Activated CD4-positive, alpha-beta T cell treated with anti-CD3 and anti-CD28 coated beads, Interleukin-10, Interleukin-2, amounts not matched to agents 100 ng/mL and 50 ng/mL, durations not matched to agents 16 hours and 8 hours (primary cell): ENCODE measurements at places on chromosomes 3 and 15.

- no peak for DNase-seq
Observed at GRCh38 chr3:32282578-32283154, 44.2 kb downstream of the CMTM8 start.

DNA sequence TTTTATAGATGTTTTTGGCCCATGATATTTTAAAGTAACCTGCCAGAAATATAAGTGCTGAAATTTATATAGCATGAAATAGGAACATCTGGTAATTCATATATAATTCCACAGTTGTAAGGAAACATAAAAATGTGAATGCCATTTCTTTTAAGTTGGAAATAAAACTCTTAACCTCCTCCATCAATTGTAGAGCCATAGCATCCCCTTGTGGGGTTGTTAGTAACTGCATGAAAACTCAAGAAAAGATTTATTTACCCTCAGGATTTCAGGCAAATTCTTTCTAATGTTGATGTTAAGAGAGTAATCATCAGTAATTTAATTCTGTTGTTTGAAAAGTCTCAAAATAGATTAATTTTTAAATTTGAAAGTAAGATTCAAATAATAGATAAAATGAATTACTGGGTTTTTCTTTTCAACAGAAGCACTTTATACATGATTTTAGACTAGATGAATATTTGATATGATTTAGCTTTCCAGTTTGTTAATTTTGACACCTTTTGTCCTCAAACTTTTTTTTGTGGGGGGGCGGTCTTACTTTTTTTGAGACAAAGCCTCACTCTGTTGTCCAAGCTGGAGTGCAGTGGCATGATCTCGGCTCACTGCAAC lies 74.7 kb downstream of the RASA2 start:
- DNase-seq: peak; percentile 66

- no peak for DNase-seq
Observed at GRCh38 chr3:146431240-146431639, 38.1 kb downstream of the PLSCR2 start.

DNA sequence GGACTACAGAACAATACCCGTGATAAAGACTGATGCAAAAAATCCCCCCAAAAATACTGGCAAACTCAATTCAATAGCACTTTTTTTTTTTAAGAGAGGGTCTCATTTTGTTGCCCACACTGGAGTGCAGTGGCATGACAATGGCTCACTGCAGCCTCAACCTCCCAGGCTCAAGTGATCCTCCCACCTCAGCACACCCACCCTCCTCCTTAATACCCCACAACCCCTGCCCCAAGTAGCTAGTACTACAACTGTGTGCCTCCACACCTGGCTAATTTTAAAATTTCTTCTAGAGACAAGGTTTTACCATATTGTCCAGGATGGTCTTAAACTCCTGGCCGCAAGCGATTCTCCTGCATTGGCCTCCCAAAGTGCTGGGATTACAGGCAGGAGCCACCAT lies 11.4 kb downstream of the TOP2B start:
- no peak for DNase-seq

- DNase-seq: peak; percentile 8
Observed at GRCh38 chr15:67521783-67522568, 1.0 kb downstream of the C15orf61 start.

DNA sequence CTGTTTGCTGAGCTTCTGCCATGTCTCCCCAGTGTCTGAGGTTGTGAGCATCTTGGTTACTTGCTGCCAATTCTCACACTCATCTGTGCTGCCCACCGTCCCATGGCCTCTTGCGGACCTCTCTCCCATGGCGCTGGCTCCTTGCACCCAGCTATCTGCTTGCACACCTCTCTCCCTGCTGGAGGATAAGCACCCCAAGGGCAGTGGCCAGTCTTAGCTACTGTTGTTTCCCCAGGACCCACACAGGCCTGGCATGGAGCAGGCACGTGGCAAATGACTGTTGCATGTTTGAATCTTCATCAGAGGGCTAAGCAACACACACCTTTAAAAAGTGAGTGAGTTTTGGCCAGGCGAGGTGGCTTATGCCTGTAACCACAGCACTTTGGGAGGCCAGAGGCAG lies 14.7 kb downstream of the LIPC start:
- DNase-seq: no peak

DNA sequence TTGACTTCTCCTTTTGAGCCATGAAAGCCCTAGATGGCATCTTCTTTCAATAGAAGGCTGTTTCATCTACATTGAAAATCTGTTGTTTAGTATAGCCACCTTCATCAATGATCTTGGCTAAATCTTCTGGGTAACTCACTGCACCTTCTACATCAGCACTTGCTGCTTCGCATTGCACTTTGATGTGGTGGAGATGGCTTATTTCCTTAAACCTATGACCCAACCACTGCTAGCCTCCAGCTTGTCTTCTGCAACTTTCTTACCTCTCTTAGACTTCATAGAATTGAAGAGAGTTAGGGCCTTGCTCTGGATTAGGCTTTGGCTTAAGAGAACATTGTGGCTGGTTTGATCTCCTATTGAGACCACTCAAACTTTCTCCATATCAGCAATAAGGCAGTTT lies 189.8 kb downstream of the PLCL2 start:
- DNase-seq: no peak

DNA sequence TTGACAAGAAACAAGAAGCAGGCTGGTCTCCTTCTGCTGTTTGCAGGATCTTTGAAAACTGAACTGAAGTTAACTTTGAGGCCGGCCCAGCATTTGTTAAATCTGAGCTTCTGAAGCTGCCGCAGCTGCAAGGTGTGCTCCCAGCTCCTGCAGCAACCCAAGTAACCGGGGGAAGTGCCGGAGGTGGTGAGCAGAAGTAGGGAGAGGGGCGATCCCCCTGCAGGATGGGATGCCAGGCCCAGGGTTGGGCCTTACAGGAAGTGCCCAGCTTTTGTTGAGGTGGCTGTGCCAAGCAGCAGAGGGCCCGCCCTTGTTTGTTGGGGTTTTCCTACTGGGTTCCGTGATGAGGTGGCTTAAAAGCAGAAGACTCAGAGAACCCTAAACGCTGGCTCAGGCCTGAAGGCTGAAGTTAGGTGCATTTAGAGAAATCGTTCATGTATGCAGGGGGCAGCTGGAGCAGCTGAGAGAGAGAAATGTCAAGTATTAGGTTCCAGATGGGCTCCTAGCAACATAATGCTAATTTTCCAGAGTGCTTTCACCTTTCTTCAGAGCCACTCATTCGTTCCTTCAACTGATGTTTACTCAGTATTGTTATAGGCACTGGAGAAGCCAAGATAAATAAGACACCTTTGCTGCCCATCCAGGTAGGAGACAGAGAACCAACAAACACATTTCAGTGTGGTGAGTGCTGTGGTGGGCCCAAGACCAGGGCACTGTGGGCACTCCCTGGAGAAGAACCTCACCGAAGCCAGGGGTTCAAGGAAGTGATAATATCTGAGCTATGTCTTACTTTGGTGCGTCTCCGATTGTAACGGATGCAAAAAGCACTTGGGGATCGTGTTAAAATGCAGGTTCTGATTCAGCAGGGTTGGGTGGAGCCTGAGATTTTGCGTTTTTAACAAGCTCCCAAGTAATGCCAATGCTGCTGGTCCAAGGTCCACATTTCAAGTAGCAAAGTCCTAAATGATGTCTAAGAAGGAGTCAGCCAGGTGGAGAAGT lies 42.2 kb upstream of the PLCL2 start:
- peak; percentile 89 for DNase-seq

GRCh38 chr3:123351501-123351900 lies 97.4 kb downstream of the ADCY5 start:
- no peak for DNase-seq

DNA sequence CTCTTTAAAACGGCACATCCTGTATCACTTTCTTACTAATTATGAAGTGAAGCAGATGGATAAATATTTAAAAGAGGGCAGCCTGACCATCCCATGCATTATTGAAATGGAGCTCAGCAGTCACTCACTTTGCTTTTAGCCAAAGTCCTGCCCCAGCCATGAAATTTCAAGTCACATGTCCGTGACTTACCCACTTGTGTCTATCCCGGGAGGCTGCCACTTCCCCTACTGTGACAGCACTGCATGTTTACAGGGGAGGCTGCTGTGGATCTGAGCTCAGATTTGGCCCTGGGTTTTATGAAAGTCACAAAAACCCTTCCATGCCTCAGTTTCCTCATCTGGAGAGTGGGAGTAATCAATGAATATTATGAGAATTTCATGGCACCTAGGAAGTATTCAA lies 17.9 kb upstream of the LRRK1 start:
- no peak for DNase-seq

DNA sequence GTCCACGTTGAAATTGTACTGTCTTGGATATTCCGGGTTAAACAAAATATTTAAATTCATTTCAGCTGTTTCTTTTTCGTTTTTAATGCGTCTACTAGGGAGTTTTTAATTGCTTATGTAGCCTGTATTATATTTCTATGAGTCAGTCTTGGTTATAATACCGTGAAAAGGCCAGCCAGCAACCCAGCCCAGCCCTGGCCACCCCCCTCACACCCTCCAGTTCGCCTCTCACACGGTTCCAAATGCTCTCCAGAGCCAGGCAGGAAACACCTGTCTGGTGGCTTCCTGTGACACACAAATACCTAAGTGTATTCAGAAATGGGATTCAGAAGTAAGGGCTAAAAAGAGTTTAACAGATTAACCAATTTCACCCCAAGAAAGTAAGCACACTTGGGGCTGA lies 4.4 kb downstream of the SH3BP5 start:
- peak; percentile 26 for DNase-seq

GRCh38 chr3:138591392-138591791 lies 2.7 kb downstream of the CEP70 start:
- DNase-seq: no peak

DNA sequence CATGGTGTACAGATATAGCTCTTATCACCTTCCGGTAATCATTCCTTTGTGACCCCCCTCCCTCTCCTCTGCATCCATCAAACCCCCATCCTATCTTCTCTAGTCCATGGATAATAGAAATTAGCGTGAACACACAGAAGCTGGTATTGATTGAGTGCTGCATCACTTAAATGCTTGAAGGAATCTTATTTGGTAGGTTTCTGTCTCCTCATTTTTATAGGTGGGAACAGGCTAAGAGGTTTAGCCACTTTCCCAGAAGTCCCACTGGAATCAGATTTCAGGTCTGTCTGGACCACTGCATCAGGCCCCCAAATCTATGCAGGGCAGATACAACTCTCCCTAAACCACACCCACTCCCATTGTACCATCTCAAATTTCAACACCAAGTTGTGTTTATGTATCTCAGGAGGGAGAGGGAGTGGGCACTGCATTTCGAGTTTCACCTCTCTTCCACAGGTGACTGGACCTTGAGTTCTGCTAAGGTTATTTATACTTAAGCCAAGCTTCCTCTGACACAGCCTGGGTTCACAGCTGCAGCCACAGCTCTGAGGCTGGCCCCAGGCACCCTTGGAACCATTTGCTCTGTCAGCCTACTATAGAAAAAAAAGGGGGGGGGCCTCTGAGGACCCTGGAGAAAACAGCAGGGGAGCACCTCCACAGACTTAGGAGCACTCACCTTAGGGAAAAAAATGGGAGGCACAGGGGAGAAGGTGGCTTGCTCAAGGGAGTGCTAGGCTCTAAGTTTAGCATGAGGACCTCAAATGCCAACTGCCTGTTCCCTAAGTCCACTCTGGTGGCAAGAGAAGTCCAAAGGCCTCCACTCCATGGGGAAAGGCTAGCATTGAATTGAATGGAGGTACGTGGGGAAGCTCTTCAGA lies 2.1 kb upstream of the NMB start:
- DNase-seq: no peak

GRCh38 chr3:155254445-155254844 lies 39.0 kb downstream of the STRIT1 start:
- no peak for DNase-seq

DNA sequence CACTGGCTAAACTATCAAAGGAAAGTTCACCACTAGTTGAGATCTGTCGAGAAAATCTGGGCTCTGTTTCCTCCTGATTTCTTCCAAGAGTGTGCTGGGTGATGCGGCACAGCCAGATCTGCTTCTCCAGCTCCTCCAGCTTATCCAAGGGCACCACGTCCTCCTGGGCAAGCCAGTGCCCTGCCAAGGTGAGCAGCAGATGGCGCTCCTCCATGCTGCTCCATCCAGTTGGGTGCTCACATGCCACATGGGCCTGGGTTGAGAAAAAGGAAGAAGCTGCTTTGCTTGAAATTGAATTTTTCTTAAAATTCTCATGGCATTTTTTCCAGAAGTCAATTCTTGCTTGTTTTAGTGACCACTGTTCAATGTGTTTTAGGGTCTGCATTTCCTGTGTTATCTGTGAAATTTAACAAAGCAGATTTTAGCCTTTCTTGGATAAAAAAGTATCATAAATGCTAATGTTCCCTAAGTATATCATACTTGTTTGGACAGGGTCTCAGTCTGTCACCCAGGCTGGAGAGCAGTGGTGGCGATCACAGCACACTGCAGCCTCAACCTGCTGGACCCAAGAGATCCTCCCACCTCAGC lies 47.3 kb downstream of the EIF3J start:
- DNase-seq: peak; percentile 72

- no peak for DNase-seq
Observed at GRCh38 chr3:113165841-113166240, 45.5 kb upstream of the BOC start.

- DNase-seq: no peak
Observed at GRCh38 chr3:110774496-110775265, 296.9 kb upstream of the NECTIN3 start.

- no peak for DNase-seq
Observed at GRCh38 chr3:145209561-145209960, 951.4 kb downstream of the PLOD2 start.

DNA sequence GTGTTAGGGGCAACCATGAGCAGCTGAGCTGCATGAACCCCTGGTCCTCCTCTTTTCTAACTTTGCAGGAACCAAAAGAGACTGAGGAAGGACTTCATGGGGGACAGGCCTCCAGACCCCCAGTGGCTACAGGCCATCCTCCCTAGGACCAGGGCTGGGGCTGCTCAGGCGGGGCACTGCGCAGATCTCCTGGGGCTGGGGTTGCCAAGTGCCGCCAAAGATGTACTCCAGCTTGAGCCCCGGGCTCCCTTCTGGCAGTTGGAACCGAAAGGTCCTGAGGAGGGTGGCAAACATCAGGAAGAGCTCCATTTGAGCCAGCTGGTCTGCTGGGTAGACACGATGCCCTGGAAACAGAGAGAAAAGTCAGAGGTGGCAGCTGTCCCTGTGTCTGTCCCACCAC lies 11.1 kb upstream of the PARL start:
- DNase-seq: no peak

- DNase-seq: no peak
Observed at GRCh38 chr3:197854596-197855343, 63.7 kb downstream of the LRCH3 start.

- no peak for DNase-seq
Observed at GRCh38 chr3:68220832-68221231, 566.4 kb upstream of the SUCLG2 start.

GRCh38 chr3:126552688-126553283 lies 5.9 kb downstream of the C3orf22 start:
- DNase-seq: no peak

DNA sequence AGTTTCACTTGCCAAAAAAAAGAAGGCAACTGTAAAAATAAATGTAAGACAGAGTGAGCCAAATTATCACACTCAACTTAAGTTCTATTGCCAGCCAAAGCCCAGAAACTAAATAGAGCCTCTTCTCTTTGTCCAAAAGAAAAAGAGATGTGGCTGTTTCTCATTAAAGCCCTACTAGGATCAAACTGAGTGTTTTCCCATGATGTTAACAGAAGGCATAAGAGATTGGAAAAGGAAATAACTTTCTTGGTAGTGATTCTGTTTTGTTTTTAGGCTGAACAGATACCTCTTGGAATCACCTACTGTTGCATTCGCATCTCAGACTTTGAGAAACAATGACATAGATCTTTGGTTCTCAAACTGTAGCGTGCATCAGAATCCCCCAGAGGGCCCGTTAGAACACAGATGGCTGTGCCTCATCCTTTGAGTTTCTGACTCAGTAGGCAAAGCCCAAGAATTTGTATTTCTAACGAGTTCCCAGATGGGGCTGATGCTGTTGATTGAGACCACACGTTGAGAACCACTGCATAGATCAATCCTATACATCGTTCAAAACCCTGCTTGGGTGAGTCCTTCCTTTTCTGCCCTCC lies 42.5 kb upstream of the SRGAP3 start:
- no peak for DNase-seq
